ENCODE measurements at places on chromosomes 2 and 18.

- DNase-seq: no peak
Measured at GRCh38 chr2:121266543-121267106, 18.4 kb downstream of the TFCP2L1 start.

DNA sequence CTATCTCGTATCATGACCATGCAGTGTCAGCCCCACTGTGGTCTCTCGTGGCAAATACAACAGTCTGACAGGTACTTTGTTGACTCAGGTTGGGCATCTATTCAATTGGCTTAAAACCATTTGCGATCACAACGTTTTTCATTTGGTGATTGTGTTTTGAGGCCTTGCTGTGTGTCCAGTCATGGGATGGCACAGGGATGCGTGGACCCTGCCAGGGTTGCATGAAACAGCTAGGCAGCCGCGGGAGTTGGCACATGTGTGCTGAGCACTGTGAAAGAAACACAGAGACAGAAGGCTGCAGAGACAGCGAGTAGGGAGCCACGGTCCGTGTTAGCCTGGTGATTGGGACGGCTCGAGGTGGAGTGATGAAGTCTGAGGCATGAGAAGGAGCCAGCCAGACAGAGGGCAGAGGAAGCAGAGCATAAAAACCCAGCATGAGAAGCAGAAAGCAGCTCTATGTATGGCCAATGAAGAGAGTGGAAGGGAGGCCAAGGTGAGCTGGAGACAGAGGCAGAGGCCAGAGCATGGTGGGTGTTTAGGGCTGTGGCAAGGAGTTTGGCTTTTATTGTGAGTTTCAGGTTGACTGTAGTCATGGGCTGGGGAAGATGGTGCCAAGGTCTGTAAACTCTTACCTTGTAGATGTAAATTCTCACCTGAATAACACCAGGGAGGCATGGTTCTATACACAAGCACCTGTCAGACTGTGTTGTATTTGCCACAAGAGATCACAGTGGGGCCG is 31.8 kb upstream of the IL1R1 start:
- DNase-seq: no peak

DNA sequence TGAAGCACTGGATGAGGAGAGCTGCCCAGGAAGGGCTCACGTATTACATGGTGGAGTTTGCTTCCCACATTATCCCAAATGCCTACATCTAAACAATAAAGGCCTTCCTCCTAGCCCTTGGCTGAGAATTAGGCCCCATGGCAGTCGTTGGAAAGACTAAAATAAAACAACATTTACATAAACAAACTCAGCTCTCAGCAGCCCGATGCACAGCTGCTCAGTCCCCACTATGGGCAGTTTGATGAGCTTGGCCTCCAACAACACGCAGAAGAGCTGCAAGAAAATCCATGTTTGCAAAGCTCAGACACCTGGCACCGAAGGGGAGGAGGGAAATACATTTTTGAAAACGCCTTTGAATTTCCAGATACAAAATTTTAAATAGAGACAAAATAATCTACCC is 352.4 kb downstream of the EIPR1 start:
- DNase-seq: no peak

- no peak for DNase-seq
Measured at GRCh38 chr2:158914731-158915130, 53.7 kb upstream of the TANC1 start.

GRCh38 chr2:164068063-164068462 is 332.3 kb upstream of the FIGN start:
- DNase-seq: no peak

DNA sequence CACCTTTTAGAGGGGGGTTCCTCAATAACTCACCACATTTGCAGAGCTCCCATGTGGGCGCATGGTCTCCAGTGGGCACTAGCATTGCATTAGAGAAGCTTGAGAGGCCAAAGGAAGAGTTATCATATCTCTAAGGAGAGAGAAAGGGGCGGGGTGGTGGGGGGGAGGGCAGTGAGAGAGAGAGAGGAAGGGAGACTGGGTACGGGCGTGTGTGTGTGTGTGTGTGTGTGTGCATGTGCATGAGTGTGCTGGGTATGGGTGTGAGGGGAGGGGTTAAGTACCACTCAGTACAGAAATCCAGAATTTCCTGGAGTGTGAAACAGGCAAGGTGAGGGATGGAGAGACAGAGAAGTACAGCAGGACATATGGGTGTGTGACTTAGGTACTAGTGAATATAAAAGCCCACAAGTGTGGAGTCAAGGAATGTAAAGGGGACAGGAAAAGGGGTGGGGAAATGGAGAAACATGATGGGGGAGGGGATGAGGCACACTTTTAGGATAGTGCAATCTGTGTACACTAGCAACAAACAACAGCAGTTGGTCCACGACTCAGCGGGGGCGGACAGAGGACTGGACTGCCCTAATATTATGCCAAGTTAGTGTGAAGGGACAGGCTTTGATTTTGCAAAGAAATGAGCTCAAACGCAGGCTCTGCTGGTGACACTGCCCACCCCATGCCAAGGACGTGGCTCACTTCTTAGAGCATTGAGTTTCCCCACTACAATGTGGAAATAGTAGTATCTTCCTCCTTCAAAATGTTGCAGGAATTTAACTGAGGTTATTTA is 91.3 kb downstream of the SPRED2 start:
- DNase-seq: no peak

DNA sequence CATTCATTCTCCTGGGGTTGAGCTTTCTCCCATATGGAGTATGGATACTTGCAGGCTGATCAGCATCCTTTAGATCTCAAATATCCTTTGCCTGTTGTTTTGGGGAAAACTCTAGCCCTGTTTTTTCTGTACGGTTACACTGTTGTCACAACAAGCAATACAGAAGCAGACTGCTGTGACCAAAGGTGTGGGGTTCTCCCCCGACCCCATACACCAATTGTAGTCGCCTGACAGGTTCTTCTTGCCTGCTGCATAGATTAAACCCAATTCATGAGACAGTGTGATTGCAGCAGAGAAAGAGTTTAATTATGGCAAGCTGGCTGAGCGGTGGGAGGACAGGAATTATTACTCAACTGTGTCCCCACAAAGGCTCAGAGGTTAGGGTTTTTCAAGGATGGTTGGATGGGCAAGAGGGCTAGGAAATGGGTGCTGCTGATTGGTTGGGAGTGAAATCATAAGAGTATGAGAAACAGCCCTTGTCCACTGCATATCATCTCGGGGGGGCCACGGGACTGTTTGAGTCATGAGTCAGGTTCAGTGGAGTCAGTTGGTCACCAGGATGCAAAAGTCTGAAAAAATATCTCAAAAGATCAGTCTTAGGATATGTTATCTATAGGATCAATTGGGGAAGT is 40.6 kb downstream of the ITGB1BP1 start:
- no peak for DNase-seq

DNA sequence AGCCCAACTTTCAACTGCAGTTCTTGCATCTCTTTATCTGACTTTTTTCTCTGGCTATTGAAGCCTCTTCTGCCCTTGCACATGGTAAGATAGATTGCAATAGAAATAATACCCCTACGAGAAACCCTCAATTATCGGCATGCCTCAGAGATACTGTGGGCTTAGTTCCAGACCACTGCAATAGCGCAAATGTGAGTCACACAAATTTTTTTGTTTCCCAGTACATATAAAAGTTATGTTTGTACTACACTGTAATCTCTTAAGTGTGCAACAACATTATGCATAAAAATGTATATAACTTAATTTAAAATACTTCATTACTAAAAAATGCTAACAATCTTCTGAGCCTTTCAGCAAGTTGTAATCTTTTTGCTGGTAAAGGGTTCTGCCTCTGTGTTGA is 124.7 kb downstream of the PDE1A start:
- DNase-seq: no peak

DNA sequence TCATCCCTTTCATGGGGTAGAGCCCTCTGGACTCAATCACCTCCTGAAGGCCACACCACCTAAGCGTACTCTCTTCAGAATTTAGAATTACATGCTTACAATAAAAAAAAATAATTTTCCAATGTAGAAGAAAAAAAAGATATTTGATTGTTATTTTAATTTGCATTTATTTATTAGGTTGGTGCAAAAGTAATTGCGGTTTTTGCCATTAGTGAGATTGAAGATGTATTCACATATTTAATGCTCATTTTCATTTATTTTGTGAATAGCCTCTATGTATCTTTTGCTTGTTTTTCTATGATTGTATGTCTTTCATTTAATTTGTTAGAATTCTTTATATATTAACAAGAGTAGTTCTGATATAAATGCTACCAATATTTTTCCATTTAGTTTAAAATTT is 220.5 kb downstream of the RND3 start:
- DNase-seq: no peak

GRCh38 chr18:49360582-49360981 is 99.9 kb downstream of the DYM start:
- DNase-seq: no peak

- DNase-seq: no peak
Measured at GRCh38 chr2:9394816-9395215, 28.5 kb downstream of the ITGB1BP1 start.

- DNase-seq: no peak
Measured at GRCh38 chr2:30683236-30683956, 123.8 kb downstream of the CAPN13 start.
